CD4-positive, alpha-beta memory T cell (primary cell): ENCODE measurements at places on chromosomes 5 and 9.

GRCh38 chr5:104643320-104643719, 1080.7 kb upstream of the NUDT12 start:
- no peak for DNase-seq

- DNase-seq: no peak
Observed at GRCh38 chr5:143315929-143316328, 87.6 kb downstream of the NR3C1 start.

DNA sequence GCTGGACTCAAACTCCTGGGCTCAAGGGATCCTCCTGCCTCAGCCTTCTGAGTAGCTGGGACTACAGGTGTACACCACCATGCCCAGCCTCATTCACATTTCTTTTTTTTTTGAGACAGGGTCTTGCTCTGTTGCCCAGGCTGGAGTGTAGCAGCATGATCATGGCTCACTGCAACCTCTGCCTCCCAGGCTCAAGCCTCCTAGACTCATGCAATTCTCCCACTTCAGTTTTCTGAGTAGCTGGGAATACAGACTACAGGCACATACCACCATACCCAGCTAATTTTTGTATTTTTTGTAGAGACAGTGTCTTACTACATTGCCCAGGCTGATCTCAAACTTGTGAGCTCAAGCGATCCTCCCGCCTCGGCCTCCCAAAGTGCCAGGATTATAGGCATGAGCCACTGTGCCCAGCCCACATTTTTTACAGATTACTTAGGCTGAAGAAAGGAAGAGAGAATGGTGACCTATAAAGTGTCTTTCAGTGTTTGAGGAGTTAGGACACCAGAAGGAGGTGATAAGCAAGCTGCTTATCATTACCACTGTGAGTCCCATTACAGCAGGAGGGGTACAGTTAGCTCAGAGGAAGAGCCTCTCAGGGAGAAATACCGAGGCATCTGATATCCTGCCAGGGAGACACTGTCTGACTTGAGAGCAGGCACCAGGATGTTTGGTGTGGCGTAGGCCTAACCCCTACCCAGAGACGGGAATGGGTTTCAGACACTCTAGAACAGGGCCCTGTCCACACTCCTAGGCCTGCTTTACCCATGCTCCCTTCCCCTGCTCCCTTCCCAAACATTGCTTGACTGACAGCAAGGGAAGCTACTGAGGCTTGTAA, 9.7 kb downstream of the FAXDC2 start:
- DNase-seq: no peak

- no peak for DNase-seq
Observed at GRCh38 chr9:88979021-88979420, 12.2 kb upstream of the S1PR3 start.
